Motor neuron (in vitro differentiated cells): ENCODE measurements at places on chromosomes 4 and X. TPM values are rescaled to one million over a fixed set of nuclear protein-coding genes. Genes with fewer than 3 reads are reported as not detected.

The ARHGAP36 gene
- 0.42 and 0.46 TPM in 2 replicates for total RNA-seq

- no peak for ATAC-seq
Measured at GRCh38 chr4:90994851-90995574, 867.8 kb downstream of the CCSER1 start.

DNA sequence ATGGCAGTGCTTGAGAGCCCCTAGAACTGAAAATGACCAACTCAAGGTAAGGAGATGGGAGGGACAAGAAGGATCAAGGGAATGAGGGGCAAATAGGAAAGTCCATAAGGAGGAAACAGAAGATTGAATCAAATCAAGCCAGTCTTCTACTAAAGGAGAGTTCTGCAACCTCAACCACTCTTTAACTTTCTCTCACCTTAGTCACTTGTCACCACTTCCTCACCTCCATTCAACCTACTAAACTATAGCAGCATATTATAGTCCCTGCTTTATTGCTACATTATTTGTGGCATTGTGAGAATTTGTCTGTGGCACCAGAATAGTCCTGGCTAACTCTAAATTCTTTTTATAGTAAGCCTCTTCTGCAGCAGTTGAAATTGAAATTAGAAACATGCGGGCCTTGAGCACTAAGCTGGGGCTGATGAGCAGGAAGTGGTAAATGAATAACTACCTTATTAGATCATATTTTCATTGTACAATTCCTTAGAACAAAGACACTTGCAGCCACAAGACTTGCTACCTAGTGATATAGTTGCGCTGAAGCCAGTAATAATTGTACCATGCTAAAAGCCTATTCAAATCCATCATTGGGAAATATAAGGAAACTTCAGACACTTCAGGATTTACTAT lies 336.9 kb downstream of the ZNF674 start:
- ATAC-seq = no peak

DNA sequence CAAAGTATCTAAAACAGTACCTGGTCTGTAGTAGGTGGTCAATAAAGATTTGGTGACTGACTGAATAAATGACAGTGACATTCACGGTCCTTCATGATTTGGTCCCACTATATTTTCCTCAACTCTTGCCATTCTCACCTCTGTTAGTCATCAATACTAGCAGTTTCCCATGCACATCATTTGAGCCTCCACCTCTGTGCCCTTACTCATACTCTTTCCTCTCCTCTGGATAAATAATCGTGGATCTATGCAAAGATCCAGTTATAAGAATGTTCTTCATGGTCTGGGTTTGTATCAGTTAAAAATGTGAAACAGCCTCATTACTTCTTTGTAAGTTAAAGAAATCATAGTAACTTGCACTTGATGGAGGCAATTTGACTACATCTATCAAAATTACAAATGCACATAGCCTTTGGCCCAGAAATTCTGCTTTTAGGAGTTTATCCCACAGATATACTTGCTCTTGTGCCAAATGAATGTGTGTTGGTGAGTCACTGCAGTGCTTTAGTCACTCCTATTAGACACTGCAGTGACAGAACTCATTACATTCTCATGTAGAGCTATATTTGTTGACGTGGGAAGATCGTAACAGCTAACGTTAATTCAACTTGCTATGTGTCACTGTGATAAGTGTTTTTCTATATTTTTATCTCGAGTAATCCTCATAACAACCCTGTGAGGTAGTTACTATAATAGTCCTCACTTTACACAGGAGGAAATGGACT lies 121.9 kb upstream of the SMIM10 start:
- ATAC-seq = no peak
